ENCODE measurements at places on chromosomes 5 and 9.

- no peak for DNase-seq
Measured at GRCh38 chr9:78014776-78015175, 16.8 kb downstream of the GNAQ start.

DNA sequence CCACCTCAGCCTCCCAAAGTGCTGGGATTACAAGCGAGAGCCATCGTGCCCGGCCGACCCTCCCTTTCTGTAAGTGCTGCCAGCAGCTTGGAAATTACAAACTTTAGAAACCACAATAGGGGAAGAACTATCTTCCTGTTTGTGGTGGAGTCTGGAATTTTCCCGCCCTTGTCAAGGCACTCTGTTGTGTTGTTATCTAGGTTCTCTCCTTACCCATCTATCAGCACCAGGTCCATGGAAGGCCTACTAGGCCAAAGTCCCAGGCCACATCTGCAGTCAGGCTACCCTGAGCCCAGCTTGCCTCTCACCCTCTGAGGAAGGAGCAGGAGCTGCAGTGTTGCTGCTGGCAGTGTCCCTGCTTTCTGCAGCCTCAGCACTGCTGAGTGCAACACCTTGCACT lies 214.9 kb downstream of the MCTP1 start:
- no peak for DNase-seq

DNA sequence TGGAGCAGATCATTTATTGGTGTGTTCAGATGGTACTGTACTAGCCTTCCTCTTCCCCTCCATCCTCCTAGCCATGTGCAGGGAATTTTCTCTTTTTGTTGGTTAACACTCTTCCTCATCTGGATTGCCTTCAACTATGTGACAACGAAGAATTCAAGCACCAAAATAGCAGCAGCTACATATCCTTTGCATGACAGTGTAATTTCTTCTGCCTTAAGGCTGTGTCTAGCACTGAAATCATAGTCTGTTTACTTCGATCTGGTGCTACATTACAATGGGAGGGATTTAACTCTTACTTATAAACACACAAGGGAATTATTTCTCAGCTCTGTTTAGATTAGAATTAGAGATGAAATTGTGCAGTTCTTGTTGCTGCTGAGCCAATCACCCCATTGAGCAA lies 260.4 kb downstream of the ARL15 start:
- no peak for DNase-seq

DNA sequence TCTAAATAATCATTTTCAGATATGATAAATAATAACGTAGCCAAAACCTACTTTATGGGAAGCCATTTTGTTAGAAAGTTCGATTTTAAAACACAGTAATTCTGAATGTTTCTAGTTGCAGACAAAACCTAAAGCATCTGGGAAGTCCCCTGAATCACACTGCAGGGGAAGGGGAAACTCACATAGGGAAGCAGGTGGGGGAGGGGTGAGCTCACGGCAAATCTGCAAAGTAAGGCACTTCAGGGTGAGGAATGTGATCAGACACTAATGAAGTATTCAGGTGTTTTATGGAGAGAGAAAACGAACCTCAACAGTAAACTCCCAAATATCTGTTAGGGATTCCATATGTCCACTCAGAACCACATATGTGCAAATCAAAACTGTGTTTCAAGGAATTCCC lies 70.7 kb downstream of the EPB41L4A start:
- no peak for DNase-seq

- DNase-seq: no peak
Measured at GRCh38 chr9:26262421-26263107, 584.3 kb upstream of the TUSC1 start.

- no peak for DNase-seq
Measured at GRCh38 chr5:95020345-95020744, 264.5 kb downstream of the MCTP1 start.

All from NCI-H1436 (cell line).